Dorsolateral prefrontal cortex (tissue), 122 donors: ENCODE measurements at places on chromosomes 2 and 18.

- no peak for DNase-seq
Measured at GRCh38 chr2:12602661-12603060, 114.1 kb upstream of the TRIB2 start.

DNA sequence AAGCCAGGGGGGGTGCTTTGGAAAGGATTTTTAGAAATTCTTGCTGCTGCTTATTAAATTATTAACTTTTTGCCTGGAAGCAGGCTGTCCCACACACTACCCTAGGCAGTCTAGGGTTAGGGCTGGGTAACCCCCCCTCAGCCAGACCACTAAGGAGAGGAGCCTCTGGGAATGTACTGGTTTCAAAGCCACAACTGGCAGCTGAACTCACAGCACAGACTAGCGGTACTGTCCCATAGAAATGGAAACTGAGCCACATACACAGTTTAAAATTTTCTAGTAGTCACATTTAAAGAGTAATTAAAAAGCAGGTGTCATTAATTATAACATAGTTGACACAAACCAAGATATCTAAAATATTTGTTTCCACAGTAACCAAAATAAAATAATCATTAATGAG is 50.1 kb downstream of the SPRED2 start:
- DNase-seq, result no peak

DNA sequence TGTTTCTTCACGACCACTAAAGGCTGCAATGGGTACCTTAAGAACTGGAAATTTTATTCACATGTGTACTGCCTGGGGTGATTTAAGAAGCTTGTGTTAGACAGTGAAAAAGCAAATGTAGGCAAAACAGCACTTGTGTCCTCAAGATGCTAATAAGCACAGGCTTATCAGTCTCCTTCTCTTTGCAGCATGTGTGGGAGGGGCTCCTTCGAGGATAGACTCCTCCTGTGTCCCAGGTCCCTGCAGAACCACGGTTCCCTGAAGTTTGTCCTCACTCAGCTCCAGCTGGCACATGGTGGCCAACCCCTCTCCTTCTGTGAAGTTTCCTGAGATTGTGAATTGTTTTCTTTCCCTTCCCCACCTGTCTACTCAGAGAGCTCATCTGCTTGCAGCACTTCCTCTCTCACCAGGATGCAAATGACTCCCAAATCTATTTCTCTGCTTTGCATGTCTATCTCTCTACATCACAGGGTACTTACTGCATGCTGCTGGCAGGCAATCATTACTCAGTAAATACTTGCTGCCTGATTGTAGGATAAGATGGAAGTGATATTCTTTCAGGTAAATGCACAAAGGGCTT is 589.6 kb upstream of the KLHL29 start:
- DNase-seq, result no peak

- DNase-seq, result no peak
Measured at GRCh38 chr2:181780047-181780651, 99.8 kb upstream of the NEUROD1 start.

- no peak for DNase-seq
Measured at GRCh38 chr2:97849881-97850528, 136.6 kb downstream of the ZAP70 start.

GRCh38 chr2:33929467-33929866 is 330.4 kb upstream of the FAM98A start:
- no peak for DNase-seq
